Stimulated activated CD4-positive, alpha-beta T cell treated with anti-CD3 and anti-CD28 coated beads, Interleukin-15, amount 100 ng/mL, for 24 hours (primary cell): ENCODE measurements at places on chromosomes 1 and 21.

DNA sequence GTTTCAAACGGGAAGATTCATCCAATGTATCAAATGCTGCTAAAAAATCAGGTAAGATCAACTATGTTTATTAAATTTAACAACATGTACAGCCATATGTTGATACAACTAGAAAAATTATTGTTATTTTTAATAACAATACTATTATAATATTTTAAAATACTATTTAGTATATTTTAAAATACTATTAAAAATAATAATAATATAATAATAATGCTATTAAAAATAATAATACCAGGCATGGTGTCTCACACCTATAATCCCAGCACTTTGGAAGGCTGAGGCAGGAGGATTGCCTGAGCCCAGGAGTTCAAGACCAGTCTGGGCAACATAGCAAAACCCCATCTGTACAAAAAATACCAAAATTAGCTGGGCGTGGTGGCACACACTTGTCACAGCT, 54.6 kb downstream of the CATSPERE start:
- no peak for DNase-seq

- DNase-seq = no peak
Measured at GRCh38 chr1:214520544-214521165, 30.7 kb downstream of the PTPN14 start.

GRCh38 chr1:117128323-117129079, 7.0 kb upstream of the TRIM45 start:
- DNase-seq = no peak

DNA sequence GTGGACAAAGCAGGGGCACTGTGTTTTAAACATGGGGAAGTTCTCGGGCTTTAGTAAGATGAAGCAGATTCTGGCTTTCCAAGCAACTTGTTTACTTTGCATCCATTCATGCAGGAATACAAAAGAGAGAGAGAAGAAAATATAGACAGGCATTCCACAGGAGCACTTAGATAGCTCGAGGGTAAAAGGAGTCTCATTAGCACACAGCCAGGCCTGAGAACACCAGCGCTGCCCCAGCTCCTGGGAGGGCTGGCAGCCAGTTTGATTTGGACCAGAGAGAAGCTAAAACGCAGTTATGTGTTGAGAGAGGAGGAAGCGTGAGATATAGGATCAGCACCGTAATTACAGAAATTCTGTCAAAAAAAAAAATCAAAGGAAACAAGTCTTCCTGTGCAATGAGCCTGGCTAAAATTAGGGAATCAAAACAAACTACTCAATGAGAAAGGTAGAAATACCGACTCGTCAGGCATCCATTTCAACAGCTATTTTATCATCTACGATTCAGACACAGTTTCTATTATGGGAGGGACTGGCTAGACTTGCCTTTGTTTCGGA, 68.2 kb downstream of the CLSTN1 start:
- no peak for DNase-seq

DNA sequence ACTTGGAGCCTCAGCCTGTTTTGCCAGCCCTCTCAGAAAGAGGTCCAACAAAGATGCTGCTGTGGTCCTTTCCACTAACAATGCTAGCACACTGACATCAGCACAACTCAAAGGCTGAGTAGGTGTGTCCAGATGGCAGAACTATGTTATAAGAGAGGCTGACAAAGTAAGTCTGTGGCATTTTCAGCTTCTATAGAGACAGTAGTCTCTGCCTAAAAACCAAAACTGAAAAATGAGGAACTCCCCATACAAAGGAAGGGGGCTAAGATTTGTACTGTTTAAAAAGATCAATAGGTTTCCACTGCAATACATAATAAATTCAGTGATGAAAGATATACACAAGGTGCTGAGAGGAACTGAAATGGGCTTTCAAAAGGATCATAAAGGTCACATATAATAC, 12.3 kb downstream of the ERO1B start:
- DNase-seq = no peak
